Right ventricle myocardium superior (tissue), 1 donor: ENCODE measurements at places on chromosomes 7 and 10. TPM values are rescaled to one million over a fixed set of nuclear protein-coding genes. Genes with fewer than 3 reads are reported as not detected.

- no peak for DNase-seq
These were observed 54.5 kb downstream of the RAB18 start for GRCh38 chr10:27558612-27559020.

GRCh38 chr10:22365644-22366434, 20.5 kb downstream of the SPAG6 start:
- DNase-seq, result no peak

GRCh38 chr7:36523371-36524101, 133.9 kb downstream of the ANLN start:
- no peak for DNase-seq

DNA sequence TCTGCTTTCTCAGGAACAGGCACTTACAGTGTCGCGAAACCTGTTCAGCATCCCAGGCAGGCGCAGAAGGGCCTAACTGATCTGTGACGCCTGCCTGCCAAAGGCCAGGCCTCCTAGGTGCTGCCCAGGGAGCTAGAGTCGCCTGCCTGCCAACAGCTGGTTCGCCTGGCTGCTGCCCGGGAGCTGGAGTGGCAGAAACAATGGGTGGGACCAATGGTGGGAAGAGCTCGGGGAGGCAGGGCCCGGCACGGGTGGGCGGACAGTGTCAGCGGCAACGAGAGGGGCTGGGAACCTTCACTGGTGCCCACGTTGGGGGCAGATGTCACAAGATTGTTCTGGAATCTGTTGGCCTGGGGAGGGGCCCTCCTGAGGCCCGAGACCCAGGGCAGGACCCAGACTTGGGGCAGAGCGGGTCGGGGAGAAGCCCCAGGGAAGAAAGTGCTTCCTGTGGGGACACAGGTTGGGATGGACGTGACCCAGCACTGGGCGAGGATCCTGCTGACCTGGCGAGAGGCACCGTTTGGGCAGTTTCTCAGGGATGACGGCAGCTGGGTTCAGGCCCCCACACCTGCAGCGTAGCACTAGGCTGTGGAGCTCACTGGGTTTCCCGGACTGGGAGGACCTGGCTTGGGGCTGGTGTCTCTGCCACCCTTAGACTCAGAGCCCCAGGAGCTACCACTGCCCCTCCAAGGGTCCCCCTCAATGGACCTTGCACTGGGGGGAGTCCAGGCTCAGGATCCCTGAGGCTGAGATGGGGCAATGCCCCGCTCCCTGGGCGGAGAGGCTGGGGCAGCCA, 181.8 kb downstream of the ELFN1 start:
- DNase-seq, result peak; percentile 45

- DNase-seq, result no peak
These were observed 21.3 kb downstream of the CHST15 start for GRCh38 chr10:124072106-124072505.

GRCh38 chr10:533186-533585, 156.3 kb downstream of the DIP2C start:
- DNase-seq, result no peak

DNA sequence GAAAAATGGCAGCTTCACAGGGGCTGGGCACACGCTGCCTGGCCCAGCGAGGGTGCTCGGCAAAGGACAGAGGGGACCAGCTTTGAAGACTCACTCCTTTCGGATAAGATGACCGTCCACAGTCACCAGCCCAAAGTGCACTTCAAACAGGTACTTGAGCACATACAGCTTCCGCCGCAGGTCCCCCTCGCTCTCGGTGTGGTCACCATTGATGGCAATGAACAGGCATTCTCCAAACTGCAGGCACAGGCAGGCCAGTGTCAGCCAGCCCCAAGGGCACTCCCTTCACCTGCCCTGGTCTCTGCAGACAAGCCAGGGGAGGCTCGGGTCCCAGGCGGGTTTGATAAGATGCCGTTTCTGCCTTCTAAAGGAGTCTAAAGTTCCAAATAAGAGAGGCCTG, 11.6 kb downstream of the HPS1 start:
- no peak for DNase-seq

DNA sequence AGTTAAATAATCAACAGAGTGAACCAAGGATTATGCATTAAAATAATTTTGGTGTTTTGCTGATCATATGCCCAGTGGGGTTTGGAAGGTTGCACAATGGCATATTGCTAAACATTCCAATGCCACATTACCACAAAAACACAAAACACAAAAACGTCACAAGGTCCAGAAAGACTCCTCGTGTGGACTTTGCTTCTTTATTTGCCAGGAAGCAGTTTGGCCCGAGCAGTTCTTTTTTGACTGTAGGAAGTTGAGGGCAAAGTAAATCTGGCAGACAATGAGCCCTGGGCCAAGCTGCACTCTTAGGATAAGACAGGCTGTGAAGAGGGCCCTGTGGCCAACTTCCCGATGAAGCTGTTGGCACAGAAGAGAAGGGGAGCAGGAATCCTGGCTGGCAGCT, 39.2 kb upstream of the SLC35B4 start:
- DNase-seq, result peak; percentile 60

GRCh38 chr7:27159266-27160144, 3.0 kb upstream of the HOXA7 start:
- peak; percentile 33 for DNase-seq

NKX2-3 gene
- not detected for total RNA-seq
